Immature natural killer cell (primary cell): ENCODE measurements at places on chromosomes 13 and 19. TPM values are rescaled to one million over a fixed set of nuclear protein-coding genes. Genes with fewer than 3 reads are reported as not detected.

Gene VN1R4
- polyA plus RNA-seq = not detected

Gene CRLF1
- polyA plus RNA-seq = not detected

Gene UNC13A
- not detected for polyA plus RNA-seq

GRCh38 chr13:42559057-42559456 is 14.9 kb upstream of the TNFSF11 start:
- H3K4me3 ChIP-seq = no peak overlapping the region
- no peak overlapping the region for H3K27ac ChIP-seq
- DNase-seq = no peak
- H3K36me3 ChIP-seq = peaks cover 8% of the 10 kb centered on the region
- H3K4me1 ChIP-seq = peaks cover 7% of the 10 kb centered on the region

DNA sequence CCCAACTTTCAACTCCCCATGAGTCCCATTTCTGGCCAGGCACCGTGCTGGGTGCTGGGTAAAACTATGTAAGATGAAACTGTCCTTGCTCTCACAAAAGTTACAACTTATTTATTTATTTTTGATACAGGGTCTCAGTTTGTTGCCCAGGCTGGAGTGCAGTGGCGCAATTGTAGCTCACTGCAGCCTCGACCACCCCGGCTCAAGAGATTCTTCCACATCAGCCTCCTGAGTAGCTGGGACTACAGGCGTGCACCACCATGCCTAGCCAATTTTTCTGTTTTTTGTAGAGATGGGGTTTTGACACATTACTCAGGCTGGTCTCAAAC is 12.9 kb upstream of the CADM4 start:
- no peaks in the 10 kb centered on the region for H3K4me1 ChIP-seq
- H3K27me3 ChIP-seq = peaks cover 3% of the 10 kb centered on the region
- no peak overlapping the region for H3K27ac ChIP-seq
- peaks cover 11% of the 10 kb centered on the region for H3K36me3 ChIP-seq
- H3K4me3 ChIP-seq = no peak overlapping the region
- no peak for DNase-seq

- H3K27ac ChIP-seq = no peak overlapping the region
- no peaks in the 10 kb centered on the region for H3K36me3 ChIP-seq
- H3K27me3 ChIP-seq = peaks cover 32% of the 10 kb centered on the region
- H3K4me3 ChIP-seq = peak overlapping the region; percentile 72
- H3K4me1 ChIP-seq = peaks cover 25% of the 10 kb centered on the region
Measured at GRCh38 chr13:106533101-106533942, 2.1 kb downstream of the EFNB2 start.

DNA sequence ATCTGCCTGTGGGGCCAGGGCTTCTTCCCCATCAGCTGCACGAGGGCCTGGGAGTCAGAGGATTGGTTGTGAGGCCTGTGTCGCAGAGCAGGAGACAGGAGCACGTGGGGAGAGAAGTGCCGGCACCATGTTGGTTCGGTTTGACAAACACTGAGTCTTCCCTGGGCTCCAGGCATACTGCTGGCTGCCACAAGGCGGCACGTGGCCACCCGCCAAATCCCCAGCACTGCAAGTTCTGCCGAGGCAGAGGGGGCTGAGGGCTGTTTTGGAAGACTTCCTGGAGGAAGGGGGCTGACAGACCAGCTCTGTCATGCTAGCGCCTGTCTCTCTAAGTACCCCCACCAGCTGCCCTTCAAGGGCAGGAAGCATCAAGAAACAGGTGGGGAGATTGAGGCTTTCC is 9.5 kb downstream of the SHANK1 start:
- DNase-seq = no peak
- H3K4me1 ChIP-seq = peaks cover 21% of the 10 kb centered on the region
- H3K36me3 ChIP-seq = no peaks in the 10 kb centered on the region
- H3K27ac ChIP-seq = no peak overlapping the region
